Endothelial cell of umbilical vein (primary cell): ENCODE measurements at places on chromosomes 7 and 10. TPM values are rescaled to one million over a fixed set of nuclear protein-coding genes. Genes with fewer than 3 reads are reported as not detected.

The NPY4R2 gene
- total RNA-seq, result not detected in 2 replicates

The NMT2 gene
- total RNA-seq, result 109 and 110 TPM in 2 replicates

The H2BK1 gene
- not detected in 2 replicates for total RNA-seq

The TSPAN12 gene
- 19.0 and 19.8 TPM in 2 replicates for total RNA-seq

The BICC1 gene
- total RNA-seq, result 0.29 and 0.32 TPM in 2 replicates

The PTF1A gene
- not detected in 2 replicates for total RNA-seq

DNA sequence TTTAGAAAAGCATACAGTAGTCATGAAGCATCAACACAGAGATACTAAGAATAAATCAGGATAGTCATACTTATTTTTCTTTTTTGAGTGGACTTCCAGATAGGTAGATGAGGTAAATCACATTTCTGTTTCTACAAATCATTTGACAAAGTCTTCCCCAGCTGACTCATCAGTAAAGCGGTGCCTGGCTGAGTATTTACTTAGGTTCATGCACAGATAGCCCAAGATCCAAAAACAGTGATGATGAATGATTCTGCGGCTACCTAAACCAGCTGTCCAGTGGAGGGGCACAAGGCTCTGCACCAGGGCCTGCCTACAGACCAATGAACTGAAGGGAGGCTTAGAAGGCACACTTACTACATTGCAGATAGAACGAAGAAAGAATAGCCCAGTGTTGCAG lies 113.1 kb downstream of the PARP12 start:
- no peak for DNase-seq

DNA sequence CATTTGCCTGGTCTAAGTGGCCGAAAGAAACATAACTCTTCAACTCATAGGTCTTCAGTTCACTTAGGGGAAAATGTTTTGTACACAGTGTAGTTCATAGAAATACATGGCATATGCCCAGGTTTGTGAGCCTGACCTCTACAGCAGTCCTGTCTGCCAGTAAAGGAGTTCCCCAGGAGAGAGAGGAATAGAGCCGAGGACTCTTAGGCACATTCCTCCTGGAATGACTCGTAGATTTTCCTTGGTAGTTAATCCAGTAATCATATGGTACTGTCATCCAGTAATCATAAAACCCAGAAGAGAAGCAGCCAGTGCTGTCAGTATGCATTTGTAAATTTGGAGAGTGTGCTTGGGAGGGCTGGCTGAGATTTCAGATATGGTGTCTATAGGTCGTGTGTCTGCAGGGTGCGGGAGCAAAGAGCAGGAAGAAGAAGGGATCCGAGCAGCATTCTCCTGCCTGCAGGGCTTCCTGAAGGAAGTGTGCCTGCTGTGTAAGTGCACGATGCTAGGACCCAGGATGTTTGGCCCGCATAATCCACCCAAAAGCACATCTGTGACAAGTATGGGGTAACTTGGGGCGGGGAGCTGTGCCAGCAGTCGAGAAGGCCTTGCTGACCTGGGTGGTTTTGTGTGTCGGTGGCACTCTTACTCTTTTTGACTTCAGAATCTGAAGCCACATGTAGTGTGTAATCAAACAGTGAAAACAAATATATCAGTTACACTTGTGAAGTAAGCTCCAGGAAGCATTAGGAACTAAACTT lies 13.9 kb downstream of the EIF4H start:
- DNase-seq, result peak; percentile 22

GRCh38 chr7:139860090-139860775 lies 31.2 kb downstream of the TBXAS1 start:
- DNase-seq, result no peak

- DNase-seq, result no peak
Measured at GRCh38 chr7:94507962-94508361, 1.6 kb upstream of the CASD1 start.

- no peak for DNase-seq
Measured at GRCh38 chr7:156236181-156236889, 404.2 kb upstream of the RNF32 start.

- no peak for DNase-seq
Measured at GRCh38 chr7:14242175-14242574, 252.7 kb upstream of the ETV1 start.

DNA sequence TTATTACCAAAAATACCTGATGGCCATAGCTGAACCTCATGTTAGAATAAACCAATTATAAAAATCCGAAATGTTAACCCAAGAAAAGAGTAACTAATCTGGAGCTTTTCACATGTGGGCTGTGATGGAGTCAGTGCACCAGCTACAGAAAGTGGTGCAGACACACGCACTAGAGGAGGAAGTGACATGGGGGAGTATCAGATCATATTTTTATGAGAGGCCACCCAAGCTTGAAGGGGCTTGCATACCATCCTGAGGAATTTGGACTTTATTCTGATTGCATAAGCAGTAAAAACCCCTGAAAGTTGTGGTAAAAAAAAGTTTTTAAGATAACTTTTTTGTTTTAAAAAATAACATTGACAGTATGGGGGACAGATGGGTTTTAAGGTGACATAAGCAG lies 1148.5 kb upstream of the CELF2 start:
- DNase-seq, result no peak

DNA sequence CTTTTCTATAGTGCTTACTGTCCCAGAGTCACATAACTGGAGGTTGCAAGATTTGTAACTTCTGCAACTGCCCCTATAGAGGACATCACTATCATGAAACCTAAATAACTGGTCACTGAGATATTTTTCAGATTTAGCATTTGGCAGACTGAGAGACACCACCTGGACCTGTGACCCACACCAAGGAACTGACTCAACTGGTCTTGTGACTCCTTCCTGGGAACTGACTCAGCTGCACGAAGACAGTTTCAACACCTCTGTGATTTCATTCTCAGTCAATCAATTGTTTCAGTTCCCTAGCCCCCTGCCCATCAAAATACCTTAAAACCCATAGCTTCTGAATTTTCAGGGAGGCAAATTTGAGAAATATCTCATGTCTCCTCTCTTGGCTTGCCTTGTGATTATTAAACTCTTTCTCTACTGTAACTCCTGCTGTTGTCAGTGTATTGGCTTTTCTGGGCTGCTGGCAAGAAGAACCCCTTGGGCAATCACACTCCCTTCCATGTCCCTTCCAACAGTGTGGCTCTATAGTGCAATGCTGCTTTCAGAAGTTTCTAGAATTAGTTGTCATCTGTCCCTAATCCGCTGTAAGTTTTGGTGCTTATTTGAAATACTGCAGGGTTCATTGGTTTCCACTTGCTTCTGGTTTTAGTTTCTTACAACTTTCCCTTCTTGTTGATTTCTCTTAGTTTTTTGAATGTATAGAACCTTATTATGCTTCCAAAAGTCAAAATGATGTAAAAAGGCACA lies 127.8 kb upstream of the ADCY1 start:
- DNase-seq, result no peak

DNA sequence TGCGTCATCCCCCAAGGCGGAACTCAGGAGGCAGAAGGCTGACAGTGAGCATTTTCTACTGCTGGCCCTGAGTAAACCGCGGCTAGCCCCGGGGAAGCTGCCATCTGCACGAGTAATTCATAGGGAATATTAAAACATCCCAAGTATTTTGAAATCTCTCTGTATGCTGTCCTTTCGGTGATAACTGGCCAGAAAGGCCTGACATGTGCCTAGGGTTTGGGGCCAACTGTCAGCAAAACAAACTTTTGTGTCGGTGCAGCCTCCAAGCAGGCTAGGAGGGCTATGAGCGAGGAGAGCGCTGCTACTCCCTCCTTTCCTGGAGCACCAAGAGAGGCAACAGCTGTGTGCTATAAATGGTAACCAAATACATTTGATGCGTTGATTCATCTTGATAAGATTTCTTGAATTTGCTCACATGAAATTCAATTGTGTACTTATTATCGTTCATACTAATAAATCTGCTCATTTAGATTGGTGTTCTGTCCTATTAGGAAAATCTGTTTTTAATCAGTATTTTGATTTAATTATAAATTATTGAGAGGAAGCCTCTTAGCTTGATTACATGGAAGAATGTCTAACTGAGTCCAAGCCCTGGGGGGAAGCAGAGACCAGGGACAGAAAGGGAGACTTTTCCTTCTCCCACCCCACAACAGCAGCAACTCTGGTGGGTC lies 124.4 kb upstream of the NPS start:
- DNase-seq, result no peak

DNA sequence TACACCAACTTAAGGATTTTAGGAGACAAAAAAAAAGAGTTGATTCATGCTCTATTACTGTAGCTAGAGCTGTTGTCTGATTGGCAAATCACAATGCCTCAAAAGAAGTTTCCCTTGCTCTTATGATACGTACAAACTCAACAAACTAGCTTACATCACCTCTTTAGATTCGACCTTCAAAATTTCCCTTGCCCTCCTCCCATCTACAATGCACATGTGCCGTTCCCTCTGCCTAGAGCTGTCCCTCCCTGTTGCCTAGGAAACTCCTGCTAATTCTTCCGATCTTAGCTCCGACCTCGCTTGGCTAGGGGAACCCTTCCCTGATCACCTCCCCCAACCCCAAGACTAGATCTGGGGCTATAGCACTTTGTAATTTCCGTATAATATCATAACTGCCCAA lies 55.4 kb downstream of the MAP3K8 start:
- no peak for DNase-seq

DNA sequence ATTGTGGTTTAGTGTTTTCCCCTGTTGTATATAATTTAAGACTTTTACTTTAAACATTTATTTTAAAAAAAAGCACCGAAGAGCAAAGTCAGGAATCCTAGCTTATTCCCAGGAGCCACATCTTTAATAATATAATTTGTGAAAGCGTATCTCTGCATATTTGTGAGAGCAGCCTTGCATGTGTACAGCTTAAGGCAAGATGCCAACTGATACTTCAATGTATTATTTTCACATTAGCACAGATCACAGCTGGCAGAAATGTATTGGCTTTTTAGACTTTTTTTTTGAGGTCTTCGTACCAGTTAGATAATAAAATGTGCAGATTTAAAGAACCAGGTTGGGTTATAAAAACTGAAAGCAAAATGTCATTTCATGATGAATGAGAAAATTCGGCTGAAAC lies 845.7 kb upstream of the POT1 start:
- no peak for DNase-seq

- DNase-seq, result no peak
Measured at GRCh38 chr7:157898802-157899505, 562.1 kb downstream of the DNAJB6 start.

- DNase-seq, result no peak
Measured at GRCh38 chr10:89258881-89259280, 7.3 kb upstream of the LIPA start.

- no peak for DNase-seq
Measured at GRCh38 chr10:68139448-68140272, 30.4 kb downstream of the MYPN start.

DNA sequence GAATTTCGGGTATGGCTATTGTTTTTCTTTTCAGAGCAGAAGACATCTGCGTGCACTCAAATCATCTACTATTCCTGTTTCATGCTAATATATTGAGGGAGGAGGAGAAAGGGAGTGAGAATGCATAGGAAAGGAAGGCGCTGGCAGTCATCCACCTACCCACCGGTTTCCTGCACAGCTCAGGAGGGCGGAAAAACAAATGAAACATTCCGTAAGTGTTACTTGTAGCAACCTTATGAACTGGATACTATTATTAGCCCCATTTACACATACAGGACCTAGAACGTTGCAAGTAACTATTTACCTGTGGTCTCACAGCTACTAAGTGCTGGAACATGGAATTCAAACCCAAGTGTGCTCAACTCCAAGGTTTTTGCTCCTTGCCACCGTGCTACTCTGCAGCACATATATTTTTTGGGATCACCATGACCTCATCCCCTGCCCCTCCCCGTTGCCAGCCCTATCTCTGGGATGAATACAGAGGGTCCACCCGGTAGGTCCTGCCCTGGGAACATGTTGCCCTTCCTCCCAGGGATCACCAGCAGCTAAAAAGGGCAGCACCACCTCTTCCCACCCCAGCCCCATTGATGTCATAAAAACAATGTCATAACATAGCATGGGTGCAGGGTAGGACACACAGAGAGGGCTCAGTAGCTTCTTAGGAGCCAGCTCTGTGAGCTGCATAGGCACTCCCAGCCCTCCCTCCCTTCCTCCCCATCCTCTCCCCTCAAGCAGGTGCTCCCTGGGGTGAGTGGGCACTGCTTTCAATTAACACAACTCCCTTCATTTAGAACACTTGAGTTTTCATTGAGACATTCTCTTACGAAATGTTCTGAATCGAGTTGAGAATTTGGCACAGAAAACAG lies 16.9 kb downstream of the GFRA1 start:
- DNase-seq, result no peak

DNA sequence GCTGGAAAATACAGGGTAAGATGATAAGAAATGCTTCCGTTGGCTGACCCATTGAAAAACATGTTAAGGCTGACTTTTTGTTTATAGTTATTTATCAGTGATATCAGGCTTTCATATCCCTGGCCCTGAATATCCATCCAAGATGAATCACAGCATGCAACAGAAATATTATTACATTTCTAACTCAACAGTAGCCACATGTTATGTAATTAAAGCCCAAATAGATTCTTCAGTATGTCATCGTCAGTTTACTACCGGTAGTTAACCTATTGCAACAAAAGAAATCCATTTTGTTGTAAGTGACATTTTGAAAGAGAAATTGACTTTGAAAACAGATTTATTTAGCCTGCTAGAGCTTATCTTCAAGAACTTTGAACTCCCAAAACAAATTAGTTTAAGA lies 354.1 kb upstream of the CELF2 start:
- DNase-seq, result no peak

DNA sequence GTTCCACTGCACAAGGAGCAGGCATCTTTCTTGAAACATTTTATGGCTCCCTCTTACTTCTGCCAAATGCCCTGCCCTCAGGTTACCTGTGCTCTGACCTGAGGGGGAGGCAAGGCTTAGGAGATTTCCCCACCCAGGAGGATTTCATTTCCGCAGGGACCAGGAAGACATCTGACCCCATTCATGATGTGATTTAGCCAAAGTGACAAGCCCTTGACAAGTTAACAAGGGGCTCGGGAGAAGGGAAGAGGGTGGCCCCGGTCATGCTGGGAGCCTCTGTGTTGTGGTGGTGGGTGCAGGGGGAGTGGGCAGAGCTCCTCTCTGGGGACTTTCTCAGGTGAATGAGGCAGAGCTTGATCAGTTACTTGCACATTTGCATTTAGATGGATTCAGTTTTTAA lies 18.9 kb downstream of the GIMAP5 start:
- peak; percentile 16 for DNase-seq

DNA sequence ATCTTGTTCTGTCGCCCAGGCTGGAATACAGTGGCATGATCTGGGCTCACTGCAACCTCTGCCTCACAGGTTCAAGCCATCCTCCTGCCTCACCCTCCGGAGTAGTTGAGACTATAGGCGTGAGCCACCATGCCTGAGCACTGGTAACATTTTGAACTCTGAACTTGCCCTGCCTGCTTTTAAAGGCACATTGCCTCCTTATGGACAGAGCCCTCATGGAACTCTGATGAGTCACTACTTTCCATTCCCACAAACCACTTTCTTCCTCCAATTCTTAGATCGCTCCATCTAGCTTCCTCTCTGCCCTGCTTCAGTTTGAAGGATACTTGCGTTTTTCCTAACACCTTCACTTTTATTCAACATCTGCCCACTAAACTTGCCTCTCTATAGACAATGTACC lies 38.1 kb downstream of the PRPS1L1 start:
- DNase-seq, result peak; percentile 51
